ENCODE measurements at places on chromosomes 11 and 22.

DNA sequence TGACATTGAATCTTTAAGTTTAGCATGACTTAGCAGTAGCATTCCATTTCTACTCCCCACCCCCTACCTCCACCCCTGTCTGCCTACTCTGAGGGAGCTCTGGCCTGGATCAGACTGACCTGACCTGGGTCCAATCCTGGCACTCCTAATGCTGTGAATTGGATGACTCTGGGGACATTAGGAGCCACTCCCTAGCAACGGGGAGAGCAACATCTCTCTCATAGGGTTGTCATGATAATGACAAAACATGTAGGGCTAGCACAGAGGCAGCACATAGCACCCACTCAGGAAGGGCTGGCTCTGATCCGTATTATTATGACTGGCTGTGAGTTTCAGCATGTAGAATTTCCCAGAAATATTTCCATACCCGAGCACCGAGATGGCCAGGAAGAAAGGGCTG lies 40.5 kb downstream of the CABIN1 start:
- no peak for DNase-seq

DNA sequence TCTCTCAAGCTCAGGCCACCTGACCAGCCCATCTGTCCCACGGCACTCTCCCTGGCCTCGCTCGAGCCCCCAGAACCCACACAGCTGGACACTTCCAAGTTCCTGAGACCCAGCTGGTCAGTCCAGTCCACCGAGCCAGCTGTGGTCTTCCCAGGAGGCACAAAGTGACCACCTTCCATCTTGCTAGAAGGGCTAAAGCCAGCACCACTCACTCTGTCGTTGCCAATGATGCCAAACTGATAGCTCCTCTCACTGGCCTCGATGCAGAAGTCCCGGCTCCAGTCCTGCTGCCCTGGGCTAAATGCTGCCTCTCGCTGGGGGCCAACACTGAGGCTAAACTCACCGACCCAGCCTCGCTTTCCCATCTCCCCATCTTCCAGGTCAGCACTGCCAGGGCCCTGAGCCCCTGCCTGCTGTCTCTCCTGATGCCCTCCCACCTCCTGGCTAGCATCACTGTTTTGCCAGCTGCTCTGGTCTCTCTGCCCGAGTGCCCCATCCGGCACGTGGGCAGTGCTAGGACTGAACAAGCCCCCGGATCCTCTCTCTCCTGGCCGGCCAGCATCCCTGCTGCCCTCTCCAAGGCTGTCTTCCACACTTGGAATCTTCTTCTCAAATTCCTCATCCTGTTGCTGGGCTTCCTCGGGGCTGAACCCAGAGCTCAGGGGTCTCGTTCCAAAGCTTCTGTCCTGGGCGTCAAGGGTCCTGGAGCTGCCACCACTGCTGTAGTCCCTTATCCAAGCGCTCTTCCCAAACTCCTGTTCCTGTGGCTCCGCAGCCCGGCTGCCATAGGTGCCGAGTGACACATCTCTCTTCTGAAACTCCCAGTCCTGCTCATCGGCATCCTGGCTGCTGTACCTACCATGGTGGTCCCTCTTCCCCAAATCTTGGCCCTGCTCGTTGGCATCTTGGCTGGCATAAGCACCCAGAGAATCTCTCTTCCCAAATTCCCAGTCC lies 15.4 kb downstream of the TNKS1BP1 start:
- DNase-seq, result no peak

DNA sequence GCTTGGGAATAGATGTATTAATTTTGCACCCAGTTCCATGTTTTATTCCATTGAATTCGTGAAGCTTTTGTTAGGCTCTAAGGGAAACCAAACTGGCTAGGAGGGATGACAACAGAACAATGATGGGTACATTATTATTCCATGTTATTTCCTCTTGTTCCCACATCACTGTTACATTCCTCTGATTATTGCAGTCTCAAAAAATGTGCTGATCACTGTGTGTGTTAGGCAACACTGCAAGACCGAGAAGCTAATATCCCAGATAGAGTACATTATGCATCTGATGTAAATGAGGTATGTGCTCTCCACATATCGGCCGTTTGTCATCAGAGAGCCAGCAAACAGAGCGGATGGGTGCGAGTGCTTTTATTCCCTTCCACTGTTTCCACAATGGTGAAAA lies 327.9 kb downstream of the SOX6 start:
- no peak for DNase-seq

DNA sequence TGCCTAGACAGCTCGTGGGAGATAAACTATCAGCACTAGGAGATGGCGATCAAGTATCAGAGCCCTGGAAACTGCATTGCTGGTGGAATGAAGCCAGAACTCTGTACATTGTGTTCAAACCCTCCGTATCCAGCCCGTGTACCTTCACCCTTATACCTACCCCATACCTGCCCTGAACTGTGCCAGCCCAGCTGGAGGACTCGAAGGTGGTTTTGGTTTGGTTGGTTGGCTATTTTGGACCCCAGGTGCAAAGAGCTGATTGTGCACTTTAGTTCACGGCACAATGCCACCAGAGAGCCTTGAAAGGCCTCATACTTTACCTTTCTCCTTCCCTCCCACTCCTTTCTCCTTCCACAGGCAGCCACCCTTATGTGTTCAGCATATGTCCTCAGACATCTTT lies 16.0 kb downstream of the FAM83F start:
- DNase-seq, result no peak

GRCh38 chr11:68387840-68388239 lies 72.7 kb upstream of the PPP6R3 start:
- no peak for DNase-seq

DNA sequence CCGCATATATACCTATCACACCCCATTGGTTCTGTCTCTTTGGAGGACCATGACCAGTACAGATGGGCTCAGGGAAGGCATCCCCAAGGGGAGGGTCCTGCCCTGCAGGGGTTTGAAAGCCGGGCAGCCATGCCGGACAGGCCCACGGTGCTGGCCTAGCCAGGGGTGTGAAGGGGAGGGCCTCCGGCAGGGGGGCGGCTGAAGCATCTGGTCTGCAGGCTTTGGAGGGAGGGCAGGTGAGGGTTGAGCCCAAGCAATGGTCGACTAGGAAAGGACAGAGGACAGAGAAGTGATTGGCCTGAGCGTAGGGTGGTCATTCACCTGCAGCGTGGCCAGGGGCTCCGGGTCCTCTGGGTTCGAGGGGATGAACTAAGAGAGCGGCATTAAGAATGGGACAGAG lies 11.2 kb upstream of the CTSD start:
- DNase-seq, result no peak

DNA sequence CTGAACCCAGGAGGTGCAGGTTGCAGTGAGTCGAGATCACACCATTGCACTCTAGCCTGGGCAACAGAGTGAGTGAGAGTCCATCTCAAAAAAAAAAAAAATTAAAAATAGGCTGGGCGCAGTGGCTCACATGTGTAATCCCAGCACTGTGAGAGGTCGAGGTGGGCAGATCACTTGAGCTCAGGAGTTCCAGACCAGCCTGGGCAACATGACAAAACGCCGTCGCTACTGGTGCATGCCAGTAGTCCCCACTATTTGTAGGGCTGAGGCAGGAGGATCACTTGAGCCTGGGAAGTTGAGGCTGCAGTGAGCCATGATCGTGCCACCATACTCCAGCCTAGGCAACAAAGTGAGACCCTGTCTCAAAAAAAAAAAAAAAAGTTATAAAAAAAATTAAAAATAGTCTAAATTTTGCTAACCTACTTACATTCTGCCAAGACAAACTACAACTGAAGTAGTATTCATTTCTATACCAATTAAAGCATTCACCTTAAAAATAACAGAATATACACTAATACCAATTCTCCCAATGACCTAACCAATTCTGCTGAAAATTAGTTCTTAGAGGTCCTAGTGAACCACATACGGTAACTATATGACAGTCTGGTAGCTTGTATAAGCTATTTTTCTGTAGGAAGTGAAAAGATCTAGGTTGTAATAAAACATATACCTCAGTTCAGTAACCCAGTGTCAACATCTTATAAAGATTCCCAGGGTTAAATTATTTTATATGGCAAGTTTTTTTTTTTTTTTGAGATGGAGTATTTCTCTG lies 7.1 kb downstream of the DDX6 start:
- no peak for DNase-seq

DNA sequence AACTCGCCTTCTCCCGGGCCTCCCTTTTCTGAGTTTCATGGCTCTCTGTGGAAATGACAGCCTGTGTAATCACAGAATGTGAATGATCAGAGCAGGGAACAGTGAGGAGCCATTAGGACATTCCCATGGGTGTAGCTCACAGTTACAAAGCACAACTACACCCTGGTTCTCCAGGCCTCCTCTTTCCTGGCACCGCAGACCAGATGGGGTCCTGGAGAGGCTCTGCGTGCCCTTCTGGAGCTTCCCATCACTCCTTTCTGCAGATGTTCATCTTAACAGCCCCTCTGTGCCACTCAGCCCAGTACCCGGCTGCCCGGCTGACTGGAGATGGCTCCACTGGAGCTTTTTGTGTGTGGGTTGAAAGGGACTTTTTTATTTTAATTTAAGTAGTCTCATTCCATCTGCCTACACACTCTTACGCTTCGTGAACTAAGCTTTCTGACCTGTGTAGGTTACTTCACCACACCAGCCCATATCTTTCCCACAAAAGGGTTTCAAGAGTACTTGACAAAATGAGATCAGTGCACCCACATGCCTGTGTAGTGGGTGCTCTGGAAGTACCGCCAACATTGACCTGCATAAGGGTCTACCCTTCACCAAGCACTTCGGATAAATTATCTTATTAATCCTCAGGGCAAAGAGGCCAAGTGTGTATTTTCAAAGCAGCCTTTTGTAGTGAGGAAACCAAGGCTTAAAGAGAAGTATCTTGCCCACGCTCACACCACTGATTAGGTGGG lies 29.8 kb downstream of the SREBF2 start:
- no peak for DNase-seq

GRCh38 chr11:66048547-66049323 lies at the start of gene GAL3ST3:
Gene GAL3ST3, minus strand, starts transcription at chr11:66049161. Its CDS starts 3,746 bp downstream, at chr11:66045415.
- DNase-seq, result no peak

GRCh38 chr22:43377896-43378704 lies 33.7 kb upstream of the MPPED1 start:
- DNase-seq, result no peak

- peak; percentile 86 for DNase-seq
Measured at GRCh38 chr11:112219476-112220232, 6.6 kb upstream of the PTS start.

- DNase-seq, result no peak
Measured at GRCh38 chr11:117170210-117170609, 8.3 kb upstream of the SIDT2 start.

DNA sequence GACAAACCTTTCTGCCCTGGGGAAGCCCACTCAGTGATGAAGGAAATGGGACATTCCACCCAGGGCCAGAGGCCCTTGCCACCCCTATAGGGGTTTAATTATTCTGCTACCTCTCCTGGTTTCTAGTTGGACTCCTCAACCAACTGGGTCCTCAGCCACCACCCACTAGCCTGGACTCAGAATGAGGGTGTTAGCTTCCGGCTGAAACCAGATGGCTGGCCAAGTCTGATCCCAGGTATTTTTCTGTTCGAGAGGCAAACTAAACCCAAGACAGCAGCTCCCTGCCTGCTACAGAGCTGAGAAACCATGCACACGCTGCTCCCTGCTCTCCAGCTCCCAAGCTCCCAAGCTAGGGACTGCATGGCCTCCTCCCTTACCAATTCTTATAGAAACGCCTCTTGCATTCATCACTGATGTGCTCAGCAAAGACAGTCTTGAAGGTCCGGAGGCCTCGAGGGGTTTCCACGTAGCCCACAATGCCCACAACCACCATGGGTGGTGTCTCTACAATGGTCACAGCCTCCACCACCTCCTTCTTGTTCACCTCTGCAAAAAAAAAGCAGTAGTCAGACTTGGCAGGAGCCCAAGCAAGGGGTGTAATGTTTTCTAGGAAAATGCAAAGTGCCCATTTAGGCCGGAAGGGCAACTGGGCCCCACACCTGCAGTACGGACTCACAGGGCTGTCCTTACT lies 2.2 kb downstream of the RPL3 start:
- peak; percentile 62 for DNase-seq

DNA sequence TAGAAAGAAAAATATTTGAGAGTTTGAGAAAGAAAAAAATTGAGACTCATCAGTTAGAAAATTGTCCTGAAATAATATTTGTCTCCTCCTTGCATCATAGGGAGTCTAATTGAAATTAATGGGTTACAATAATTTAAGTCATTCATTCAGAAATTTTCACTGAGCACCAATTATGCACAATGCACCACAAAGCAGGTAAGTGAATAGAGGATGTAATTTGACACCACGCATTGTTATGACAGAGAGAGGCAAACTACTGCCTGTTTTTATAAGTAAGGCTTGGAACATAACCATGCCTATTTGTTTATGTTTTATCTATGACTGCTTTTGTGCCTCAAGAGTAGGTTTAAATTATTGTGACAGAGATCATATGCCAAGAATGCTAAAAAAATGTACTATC lies 537.9 kb upstream of the FAT3 start:
- no peak for DNase-seq

- DNase-seq, result no peak
Measured at GRCh38 chr11:32044158-32044863, 46.6 kb upstream of the RCN1 start.

DNA sequence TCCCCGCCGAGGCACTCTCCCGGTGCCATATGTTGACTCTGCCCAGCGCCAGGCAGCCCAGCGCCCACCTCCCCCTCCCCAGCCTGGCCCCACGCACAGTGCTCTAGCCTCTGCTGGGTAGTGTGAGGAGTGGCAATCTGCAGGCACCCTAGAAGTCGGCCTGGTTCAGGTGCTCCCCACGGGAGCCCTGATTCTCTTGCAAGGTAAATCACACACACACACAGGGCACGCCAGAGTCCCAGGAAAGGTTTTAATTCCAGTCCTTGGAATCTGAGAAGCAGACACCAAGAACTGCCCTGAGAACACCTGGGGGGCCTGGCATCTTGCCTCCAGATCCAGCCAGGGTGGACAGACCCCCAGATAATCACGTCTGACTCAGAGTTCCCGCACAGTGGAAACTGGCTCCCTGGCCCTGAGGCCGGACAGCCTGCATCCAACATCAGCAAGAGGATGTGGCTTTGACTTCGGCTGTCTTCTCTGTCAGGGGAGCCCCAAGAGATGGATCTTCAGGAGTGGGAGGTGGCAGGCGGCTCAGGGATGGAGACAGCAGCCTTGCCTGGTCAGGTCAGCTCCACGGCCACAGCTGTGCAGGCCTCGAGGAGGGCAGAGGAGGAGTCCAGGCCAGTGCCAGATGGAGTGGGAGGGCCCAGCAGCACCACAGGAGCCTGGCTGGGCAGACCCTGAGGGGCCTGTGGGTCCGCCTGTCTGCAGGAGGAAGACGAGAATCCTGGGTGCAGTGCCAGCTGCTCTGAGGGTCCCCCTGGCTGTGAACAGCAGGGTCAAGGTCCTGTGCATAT lies 1.1 kb upstream of the RIN1 start:
- DNase-seq, result no peak

- no peak for DNase-seq
Measured at GRCh38 chr22:29201782-29202181, 3.9 kb upstream of the EMID1 start.

- no peak for DNase-seq
Measured at GRCh38 chr11:107683807-107684206, 28.0 kb downstream of the SLN start.

GRCh38 chr22:42289671-42290541 lies 19.5 kb upstream of the TCF20 start:
- DNase-seq, result no peak

GRCh38 chr11:22807855-22808570 lies 21.6 kb downstream of the SVIP start:
- DNase-seq, result no peak

- no peak for DNase-seq
Measured at GRCh38 chr22:37487571-37487970, 1.4 kb upstream of the MFNG start.

GRCh38 chr11:12717851-12718291 lies 43.6 kb downstream of the TEAD1 start:
- no peak for DNase-seq

GRCh38 chr11:119298726-119299125 lies 18.2 kb downstream of the MCAM start:
- no peak for DNase-seq

GRCh38 chr11:64887757-64888405 lies 9.5 kb upstream of the EHD1 start:
- peak; percentile 91 for DNase-seq
